ENCODE measurements at places on chromosomes 4 and X.

GRCh38 chrX:79159800-79160199 is 15.3 kb downstream of the GPR174 start:
- DNase-seq, result no peak

DNA sequence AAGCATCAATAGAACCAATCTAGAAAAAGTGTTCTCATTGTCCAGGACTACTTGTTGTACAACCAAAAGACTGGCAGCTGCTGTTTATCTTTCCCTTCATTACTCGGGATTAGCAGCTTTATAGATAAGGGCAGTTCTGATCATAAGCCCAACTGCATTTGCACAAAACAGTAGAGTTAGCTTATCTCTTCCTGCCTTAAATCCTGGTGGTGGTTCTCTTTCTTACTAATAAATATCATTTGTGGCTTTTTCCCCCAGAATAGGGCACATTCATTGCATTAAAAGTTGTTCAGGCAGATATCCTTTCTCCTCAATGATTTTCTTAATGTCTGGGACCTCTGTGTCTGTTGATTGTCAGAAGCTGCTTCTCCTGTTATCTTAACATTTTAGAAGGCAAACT is 20.2 kb upstream of the RRAGB start:
- DNase-seq, result no peak

DNA sequence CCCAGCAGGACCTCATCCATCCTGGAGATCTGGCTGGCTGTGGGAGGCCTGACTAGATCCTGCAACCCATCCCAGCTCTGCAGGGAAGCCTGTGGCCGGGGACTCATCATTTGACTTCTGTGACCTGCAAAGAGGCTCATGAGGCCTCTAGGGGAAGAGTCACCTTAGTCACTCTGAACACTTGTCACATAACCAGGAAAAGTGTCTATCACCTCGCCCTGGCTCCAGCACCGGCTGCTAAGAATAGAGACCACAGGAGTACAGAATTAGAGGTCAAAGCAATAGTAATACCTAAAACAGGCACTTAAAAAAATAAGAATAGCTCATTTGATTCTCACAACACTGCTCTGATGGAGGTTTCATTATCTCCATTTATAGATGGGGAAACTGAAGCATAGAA is 3.8 kb upstream of the NSG1 start:
- no peak for DNase-seq

GRCh38 chr4:80362578-80363181 is 27.1 kb downstream of the CFAP299 start:
- peak; percentile 38 for DNase-seq

- no peak for DNase-seq
Measured at GRCh38 chr4:8290701-8290970, 21.1 kb downstream of the HTRA3 start.

DNA sequence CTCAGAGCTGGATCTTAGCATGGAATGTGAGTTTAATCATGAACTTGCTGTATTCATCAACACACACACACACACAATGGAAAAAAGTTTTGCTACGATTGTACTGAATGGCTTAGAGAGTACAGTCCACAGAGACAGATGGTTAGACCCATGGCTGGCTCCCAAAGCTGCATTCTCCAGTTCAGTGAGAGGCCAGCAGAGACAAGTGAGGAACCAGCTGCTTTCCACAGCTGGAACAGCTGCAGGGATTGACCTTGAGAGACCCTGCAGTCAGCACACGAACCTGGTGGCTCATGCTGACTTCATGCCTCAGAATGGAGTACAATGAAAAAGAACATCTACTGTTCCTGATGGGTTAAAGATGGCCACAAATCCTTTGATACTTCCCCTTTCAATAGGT is 94.5 kb downstream of the DHX15 start:
- no peak for DNase-seq

- no peak for DNase-seq
Measured at GRCh38 chrX:135347381-135348016, 38.2 kb downstream of the ETDC start.

DNA sequence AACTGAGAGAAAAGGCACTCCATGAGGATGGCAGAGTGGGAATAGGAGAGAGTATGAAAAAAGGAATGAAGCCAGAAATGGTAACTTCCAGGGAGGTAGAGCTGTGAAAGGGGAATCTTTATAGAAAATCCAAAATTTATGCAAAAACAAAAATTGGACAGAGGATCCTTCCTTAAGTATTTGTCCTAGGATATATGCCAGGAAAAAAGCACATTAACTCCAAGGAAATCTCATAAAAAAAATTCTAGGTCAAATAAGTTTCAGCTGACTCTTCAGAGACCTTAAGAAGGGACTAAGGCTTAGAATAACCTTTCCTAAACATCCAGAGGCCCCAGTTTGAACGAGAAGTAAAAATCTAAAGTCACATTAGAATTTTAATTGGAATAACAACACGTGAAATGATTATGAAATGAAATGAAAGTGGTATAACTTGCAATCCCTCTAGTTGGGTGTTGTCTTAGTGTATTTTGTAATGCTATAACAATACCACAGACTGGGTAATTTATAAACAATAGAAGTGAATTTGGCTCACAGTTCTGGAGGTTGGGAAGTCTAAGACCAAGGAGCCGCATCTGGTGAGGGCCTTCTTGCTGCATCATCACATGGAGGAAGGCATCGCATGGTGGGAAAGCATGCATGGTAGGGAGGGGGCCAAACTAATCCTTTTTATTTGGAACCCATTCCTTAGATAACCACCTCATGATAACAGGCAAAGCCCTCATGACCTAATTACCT is 145.4 kb upstream of the RXFP1 start:
- no peak for DNase-seq

GRCh38 chrX:49221868-49222267 is 11.3 kb downstream of the CACNA1F start:
- DNase-seq, result no peak

- DNase-seq, result no peak
Measured at GRCh38 chr4:87975466-87975865, at the start of gene SPP1. TSS of gene SPP1 (plus strand) at chr4:87975714. CDS start at chr4:87976896, 1,182 bp downstream.
